ENCODE measurements at places on chromosomes 12 and 14.

DNA sequence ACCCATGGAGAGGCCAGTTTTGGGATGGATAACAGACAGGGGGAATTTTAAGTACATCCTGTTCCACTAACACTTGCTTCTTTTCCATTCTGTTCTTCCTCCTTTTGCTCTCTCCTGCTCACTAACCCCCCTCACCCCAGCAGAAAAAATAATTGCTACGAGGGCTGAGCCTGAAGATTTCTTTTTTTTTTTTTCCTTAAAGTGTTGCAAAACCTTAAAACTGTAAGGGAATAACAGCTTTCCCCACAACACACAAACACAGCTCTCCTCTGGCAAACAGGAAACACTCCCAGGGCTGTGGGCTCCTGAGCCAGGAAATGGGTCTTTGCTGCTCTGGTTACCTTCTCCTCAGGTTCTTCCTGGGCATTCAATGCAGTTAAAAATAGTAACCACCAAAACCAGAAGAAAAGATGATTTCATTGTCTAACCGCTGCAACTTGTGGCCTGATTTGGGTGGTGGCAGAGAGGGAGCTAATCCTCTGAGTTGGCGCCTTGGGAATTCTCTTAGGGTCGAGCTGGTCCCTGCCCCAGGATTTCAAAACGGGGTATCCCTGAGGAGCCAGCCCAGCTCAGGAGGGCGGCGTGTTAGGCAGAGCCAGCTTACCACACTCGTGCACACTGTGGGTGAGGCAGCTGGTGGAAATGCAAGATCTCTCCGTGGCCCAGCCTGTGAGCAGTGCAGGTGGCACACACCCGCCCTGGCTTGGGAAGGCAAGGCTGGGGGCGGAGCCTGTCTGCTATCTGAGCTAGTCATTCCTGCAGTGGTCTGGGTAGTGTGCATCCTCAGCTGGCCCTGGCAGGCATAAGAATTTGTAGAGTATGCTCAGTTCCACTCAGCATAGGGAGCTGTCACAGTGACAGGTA lies 17.1 kb upstream of the EMP1 start:
- DNase-seq = no peak

DNA sequence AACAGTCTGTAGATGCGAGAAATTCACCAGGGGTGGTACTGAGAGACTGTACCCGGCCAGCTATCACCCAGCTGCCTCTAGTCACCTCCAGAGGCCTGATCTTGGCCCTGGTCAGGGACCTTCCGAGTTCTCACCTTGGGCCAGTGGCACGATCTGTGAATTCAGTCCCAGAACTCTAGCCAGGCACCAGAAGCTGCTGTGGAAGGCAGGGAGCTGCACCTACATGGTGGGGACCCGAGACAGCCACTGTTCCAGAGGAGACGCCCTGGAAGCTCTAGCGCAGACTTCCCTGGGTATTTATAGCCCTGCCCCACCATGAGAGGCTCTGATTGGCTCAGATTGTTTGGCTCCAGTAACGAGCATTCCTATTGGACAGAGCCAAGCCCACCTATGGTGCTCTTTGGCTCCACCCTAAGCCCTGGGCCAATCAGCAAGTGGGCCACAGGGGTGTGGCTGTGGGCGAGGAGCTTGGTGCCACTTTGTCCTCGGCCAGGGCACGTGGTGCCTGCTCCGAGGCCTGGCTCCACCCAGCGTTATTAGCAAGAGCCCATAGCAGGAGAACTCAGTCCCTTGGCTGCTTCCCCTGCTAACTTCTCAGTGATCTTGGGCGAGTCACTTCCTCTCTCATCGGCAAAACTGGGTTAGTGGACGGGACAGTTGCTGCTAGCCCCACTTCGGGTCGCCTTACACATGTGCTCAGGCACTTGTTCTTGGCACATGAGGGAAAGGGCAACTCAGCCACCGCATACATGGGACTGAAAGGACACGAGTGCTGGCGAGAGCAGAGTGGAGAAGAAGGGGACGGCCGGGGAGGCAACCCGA lies 89.0 kb upstream of the BCL11B start:
- DNase-seq = no peak

DNA sequence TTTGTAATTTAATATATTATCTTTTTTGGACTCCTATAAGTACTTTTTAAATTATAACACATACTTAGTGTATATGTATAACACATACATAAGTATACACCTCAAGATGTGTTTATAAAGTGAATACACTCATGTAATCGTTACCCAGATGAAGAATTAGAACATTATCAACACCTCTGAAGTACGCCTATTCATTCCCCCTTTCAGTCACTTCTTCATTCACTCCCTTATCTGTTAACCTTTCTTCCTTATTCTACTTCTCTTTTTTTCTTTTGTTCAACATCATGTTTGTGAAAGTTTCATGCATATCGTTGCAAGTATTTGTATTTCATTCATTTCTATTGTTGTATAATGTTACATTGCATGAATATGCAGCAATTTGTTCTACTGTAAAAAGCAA lies 98.5 kb downstream of the ARID2 start:
- no peak for DNase-seq

- DNase-seq = no peak
Measured at GRCh38 chr14:79253576-79253975, 957.7 kb downstream of the DIO2 start.

GRCh38 chr12:49783917-49784676 lies 42.7 kb downstream of the TMBIM6 start:
- no peak for DNase-seq

Measured in HS-5 (cell line).